ENCODE measurements at places on chromosomes 2 and 18.

DNA sequence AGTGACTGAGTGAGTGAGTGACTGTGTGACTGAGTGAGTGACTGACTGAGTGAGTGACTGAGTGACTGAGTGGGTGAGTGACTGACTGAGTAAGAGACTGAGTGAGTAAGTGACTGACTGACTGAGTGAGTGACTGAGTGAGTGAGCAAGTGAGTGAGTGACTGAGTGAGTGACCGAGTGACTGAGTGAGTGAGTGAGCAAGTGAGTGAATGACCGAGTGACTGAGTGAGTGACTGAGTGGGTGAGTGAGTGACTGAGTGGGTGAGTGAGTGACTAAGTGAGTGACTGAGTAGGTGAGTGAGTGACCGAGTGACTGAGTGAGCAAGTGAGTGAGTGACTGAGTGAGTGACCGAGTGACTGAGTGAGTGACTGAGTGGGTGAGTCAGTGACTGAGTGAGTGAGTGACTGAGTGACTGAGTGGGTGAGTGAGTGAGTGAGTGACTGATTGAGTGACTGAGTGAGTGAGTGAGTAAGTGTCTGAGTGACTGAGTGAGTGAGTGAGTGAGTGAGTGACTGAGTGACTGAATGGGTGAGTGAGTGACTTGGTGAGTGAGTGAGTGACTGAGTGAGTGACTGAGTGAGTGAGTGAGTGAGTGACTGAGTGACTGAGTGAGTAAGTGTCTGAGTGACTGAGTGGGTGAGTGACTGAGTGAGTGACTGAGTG, 13.3 kb downstream of the MAL start:
- no peak for DNase-seq

DNA sequence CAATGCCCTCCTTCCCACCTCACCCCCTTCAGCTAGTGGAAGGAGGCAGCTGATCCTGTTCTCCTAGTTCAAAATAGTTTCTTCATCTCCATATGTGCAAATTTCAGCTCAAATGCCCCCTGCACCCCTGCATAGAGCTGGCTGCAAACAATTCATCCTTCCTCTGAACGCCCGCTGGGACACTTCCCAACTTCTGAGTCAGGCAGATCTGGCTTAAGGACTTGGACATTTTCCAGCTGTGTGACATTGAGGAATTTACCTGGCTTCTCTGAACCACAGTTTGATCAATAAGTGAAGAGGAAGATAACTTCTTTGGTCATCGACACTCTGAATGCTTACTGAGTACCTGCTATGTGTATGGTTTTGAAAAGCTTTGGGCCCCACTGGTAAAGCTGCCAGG, 23.5 kb downstream of the PTGR3 start:
- no peak for DNase-seq

DNA sequence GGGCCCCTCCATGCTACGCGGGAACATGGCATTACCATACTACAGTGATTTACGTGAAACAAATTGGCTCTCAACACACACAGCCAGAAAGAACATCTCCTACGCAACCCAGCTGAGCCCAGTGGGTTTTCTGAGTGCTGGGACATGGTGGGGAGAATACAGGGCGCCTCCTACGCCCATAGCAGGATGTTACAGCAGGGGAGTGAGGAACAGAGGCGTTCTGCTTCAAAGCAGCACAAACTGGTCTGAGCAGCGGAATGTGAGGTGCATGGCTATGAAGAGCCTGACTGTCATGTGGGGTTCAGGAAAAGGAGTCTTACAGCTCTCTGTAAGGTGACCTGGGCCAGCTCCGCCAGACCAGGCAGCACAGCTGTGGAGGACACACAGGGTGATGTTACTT, 108.6 kb upstream of the REV1 start:
- no peak for DNase-seq

DNA sequence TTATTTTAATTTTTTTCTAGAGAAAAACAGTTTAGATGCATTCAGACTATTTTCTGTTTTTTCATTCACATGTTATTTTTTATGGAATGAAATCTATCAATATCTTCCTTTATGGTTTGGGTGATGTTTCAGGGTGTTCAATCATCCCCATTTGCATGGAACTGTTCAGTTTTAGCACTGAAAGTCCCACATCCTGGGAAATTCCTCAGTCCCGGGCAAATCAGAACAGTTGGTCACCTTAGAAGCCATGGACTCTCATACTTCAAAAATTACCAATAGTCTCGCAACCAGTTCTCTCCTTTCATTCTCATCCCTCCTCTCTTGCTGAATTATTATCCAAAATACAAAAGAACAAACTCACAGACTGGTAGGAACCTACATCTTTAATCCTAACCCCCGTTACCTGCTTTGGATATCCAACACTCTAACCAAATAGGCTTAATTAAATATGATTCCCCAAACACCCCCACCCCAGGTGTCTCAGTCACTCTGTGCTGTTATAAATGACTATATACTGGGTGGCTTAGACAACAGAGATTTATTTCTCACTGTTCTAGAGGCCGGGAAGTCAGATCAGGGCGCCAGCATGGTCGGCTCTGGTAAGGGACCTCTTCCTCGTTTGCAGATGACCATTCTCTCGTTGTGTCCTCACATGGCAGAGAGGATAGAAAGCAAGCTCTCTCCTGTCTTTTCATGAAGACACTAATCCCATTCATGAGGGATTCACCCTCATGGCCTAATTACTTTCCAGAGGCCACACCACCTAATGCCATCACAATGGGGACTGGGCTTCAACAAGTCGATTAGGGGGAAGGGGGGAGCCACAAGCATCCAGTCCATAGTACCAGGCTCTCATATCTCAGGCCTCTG, 57.7 kb upstream of the SLC1A4 start:
- no peak for DNase-seq

DNA sequence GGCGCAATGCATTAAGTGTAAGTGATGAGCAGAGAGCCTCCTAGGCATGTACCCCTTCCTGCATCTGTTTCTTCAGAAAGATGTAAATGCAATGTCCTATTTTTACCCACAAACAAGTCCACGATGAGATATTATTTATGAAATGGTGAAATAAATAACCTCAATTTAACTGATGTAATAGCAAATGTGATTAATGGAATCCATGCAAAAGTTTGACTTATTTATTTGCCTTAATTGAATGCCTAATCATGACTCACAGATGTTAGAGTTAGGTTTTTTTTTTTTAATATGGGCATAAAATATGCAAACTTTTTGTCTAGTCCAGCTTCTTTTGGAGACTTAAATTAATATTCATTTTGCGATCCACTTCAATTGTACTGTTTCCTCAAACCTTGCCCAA, 67.7 kb upstream of the ITGA4 start:
- no peak for DNase-seq

GRCh38 chr18:3350566-3351527, 88.9 kb downstream of the MYL12B start:
- no peak for DNase-seq

DNA sequence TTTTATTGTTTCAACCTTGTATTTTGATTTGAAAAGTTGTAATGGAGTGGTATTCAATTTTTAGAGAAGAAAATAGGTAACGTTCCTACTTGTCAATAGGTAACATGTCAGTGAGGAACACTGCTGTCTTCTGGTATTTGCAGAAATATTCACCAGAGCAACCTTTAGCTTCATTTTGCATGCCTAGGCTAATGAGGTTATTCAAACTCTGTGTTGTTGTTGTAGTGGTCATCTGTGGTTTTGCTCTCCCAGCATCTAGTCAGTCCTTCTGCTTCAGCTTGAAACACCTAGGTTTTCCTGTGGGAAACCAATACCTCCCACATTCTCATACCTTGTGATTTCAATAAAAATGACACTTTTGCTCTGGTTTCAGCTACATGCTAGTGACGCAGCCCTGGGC, 98.4 kb downstream of the LYPD6 start:
- DNase-seq = no peak

- DNase-seq = no peak
These were observed 12.0 kb upstream of the CASP8 start for GRCh38 chr2:201248288-201248844.

DNA sequence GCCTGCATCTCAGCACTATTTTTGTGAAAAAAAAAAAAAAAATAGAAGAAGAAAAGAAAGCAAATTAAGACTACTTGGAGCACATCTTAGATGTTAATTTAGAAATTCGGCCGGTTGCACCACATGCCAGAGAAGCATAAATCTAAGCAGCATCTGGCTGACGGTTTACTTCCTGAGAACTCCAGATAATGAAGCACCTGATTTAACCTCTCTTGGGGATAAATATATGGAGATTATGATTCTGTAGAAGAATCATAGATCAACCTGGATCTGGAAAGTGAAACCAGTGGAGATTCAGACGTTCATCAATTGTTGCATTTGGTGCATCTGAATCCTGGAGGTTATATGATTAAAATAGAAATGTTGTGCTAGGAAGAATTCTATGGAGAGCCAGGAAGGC, 102.1 kb upstream of the SH3BP4 start:
- no peak for DNase-seq

DNA sequence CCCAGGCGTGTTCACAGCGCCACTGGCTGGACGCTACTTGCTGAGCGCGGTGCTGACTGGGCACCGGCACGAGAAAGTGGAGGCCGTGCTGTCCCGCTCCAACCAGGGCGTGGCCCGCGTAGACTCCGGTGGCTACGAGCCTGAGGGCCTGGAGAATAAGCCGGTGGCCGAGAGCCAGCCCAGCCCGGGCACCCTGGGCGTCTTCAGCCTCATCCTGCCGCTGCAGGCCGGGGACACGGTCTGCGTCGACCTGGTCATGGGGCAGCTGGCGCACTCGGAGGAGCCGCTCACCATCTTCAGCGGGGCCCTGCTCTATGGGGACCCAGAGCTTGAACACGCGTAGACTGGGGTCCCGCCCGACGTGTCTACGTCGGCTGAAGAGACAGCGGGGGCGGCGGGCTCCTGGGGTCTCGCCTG, 891 bp upstream of the KHK start:
- peak; percentile 35 for DNase-seq

GRCh38 chr2:144854596-144854995, 334.7 kb upstream of the ZEB2 start:
- DNase-seq = no peak

- DNase-seq = no peak
These were observed 90.5 kb downstream of the HNRNPLL start for GRCh38 chr2:38512211-38512610.

- no peak for DNase-seq
These were observed 251.5 kb upstream of the NXPH2 start for GRCh38 chr2:139031722-139032121.

GRCh38 chr2:209642146-209642820, 129.3 kb upstream of the UNC80 start:
- no peak for DNase-seq

GRCh38 chr2:161165266-161165665, 5.0 kb downstream of the TANK start:
- no peak for DNase-seq

DNA sequence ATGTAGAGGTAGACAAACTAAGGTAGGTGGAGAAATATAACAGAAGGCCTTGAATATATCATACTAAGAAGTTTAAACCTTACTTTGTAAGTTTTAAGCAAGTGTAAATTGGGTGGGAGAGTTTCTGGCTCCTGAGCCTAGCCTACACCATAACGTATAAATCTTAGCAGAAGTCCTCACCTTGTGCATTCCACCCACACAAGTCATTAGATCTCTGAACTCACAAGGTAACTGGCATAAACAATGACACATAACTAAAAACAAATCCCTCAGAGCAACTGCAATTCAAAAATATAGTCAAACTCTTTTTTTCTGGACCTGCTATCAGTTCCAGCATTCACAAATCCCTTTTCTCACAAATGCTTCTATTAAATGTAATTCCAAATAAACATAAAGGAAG, 9.4 kb downstream of the REV1 start:
- no peak for DNase-seq

DNA sequence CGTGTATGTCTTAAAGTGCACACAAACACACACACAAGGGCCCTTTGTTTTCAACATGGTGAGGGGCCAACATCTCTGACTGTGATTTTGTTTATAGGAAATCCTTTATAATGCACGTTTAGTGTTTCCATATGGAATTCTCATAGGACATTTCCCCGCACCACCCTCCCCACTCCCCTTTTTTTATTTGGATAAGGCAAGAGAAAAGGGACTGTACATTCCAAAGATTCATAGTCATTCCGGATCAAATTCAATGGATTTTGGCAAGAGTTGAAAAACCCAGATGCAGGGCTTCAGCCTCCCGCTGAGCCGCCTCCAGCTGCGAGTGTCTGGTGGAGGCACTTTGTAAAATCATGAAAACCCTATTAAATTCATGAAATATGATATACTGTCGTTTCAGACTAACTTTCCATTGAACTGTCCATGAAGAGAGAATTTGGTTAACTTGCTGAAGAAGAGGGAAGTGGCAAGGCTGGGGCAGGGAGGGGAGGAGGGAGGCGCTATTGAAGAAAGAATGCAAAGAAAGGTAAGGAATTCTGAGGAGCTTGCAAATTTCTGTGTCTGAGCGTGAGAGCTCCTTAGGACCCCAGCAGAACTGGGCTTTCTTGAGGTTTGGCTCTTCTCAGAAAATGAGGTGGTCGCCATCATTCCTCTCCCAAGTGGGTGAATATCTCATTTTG, 25.8 kb upstream of the SLC14A2 start:
- no peak for DNase-seq

DNA sequence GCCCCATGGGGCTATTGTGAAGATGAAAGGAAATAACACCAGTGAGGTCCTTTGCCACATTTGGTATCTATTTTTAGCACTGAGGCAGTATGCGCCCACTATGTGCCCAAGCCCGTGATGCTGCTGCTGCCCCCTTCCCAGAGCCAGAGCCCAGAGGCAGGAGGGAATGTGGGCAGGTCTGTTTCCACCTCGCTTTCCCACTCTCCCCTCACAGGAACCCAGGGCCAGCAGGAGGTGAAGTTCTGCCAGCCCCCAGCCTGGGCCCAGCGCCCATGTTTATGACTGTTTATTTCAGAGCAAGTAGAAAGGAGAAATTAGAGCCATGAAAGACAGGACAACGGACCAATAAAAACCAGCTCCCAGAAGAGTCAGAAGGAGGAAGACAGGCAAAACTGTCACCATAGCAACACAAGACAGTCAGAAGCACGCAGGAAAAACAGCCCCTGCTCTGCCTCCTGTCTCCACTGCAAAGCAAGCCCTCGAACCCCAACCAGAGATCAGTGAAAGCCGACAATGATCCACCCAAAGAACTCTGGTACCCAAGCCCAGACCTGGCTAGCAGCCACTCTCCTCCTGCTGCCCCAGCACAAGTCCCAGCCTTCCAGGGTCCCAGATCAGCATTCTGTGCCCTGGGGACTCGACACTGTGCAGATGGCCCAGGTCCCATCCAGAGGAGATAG, 1.4 kb downstream of the CYRIA start:
- DNase-seq = peak; percentile 36

DNA sequence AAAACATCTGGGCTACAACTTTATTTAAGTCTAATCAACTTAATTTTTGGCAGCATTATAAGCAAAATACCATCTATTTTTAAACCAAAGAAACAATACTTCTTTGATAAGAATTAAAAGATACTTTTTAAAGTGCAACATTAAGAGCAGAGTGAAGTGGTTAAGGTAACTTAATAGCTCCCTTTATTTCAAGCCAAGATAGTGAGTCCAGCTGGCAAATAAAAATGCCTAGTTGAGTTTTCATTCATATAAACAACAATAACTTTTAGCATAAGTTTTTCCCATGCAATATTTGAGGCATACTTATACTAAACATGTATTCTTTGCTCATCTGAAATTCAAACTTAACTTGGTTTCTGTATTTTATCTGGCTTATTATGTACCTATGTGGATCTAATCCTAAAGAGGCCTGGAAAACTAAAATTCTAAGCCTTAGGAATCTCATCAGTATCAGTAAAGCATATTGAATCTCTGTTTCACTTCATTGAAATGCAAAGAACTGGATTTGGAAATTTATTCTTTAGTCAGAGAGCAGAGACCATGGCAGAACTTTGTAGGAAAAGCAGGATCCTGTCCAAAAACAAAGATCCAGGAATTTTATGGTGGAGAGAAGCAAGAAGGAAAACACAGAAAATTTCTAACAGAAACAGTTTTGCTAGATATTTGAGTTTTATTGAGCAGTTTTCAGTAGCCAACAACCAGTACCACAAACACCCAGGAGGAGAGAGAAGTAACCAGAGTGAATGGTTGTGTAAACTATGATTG, 95.9 kb downstream of the COL3A1 start:
- DNase-seq = no peak
